ENCODE measurements at places on chromosomes 2 and 18.

- no peak for DNase-seq
Observed at GRCh38 chr2:113079131-113079530, 11.4 kb downstream of the IL1F10 start.

- no peak for DNase-seq
Observed at GRCh38 chr18:11985586-11985985, 4.3 kb downstream of the IMPA2 start.

GRCh38 chr18:67385455-67385854, 131.1 kb downstream of the DSEL start:
- DNase-seq, result no peak

GRCh38 chr2:157053876-157054275, 203.6 kb upstream of the GALNT5 start:
- no peak for DNase-seq

GRCh38 chr2:74550231-74550630, 3.5 kb downstream of the LOXL3 start:
- no peak for DNase-seq

GRCh38 chr2:232927793-232928550, 57.9 kb downstream of the SNORC start:
- DNase-seq, result no peak

DNA sequence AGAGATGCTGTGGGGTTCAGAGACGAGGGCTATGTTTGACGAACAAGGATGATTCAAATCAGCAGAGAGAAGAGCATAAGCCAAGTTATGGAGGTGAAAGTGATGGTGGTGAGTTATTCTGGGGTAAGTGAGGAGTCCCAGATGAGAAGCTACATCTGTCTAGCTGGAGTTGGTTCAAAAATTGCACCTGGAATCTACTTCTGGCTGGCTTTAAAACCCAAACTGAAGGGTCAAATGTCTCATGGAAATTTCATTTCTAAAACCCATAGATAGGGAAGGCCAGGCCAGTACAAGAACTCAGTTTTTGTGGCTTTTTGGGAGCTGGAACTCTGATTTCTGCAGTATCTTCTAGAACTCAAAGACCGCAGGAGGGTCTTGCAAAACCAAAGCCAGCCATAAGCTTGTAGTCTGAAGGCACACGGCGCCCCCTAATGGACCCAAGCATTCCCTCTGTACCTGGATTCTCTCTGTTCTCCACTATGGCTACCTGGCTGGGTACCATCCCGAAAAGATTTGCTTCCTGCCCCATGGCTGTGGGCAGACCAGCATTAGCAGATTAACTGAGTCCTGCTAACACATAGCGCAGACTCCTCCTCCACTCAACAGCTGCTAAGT, 229.1 kb upstream of the SLC14A2 start:
- DNase-seq, result no peak

DNA sequence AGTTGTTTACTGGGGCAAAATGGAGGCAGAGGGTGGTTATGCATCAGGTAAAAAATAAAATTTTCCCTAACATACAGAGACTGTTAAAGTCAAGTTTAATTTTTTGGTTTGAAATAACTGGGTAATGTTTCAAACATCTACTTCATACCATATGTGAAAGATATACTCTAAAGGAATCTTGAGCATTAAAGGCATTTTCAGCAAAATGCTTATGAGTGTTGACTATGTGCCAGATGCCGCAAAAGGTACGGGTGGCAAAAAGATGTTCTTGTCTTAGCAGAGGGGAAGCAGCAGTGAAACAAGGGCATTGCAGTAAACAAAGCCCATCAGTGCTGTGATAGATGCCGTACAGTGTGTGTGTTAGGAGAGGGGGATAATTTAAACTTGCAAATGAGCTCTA, 263.1 kb upstream of the ID2 start:
- DNase-seq, result no peak

DNA sequence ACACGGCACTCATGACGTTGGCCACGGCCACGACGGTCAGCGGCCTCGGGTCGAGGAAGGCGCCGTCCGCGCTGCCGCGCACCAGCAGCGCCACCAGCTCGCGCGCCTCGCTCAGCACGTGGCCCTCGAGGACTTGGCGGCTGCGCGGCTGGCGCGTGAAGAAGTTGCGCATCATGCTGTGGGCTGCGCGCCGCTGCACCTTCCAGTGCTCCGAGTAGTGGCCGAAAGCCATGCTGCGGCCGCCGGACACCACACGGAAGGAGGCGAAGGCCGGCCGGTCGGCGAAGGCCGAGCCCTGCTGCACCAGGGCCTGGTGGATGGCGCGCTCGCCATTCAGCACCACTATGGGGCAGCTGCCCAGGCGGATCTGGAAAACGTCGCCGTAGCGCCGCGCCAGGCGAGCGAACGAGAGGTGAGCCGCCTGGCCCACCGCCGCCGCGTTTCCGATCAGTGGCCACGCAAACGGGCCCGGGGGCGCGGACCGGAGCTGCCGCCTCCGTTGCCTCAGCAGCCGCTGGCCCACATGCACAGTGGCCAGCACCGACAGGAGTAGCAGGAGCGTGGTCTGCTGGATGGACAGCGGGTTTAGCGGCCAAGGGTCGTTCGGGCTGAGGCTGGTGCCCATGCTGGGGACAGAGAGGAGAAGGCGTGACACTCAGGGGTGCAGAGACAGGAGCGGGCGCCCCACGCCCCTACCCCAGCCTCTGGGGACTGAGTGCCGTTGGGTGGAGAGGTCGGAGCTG, 1.0 kb downstream of the CYP1B1 start:
- DNase-seq, result no peak

GRCh38 chr2:9033385-9034168, 30.1 kb upstream of the MBOAT2 start:
- DNase-seq, result no peak

DNA sequence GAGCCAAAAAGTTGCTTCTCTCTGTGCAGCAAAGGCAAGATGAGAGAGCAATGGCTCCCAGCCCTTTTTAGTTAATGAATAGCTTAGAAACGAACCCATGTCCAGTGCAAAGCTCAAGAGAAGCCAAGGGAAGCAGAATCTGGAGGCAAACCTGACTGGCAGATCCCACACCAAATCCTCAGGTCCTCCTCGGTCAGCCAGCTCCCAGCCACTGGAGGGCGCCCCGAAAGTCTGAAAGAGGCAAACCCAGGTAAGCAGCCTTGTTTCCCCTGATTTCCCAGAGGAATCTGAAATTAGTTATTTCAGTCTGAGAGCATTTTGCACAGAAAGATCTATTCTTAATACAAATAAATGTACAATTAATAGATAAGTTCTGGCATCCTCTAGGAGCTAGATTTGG, 71.3 kb upstream of the PID1 start:
- no peak for DNase-seq

DNA sequence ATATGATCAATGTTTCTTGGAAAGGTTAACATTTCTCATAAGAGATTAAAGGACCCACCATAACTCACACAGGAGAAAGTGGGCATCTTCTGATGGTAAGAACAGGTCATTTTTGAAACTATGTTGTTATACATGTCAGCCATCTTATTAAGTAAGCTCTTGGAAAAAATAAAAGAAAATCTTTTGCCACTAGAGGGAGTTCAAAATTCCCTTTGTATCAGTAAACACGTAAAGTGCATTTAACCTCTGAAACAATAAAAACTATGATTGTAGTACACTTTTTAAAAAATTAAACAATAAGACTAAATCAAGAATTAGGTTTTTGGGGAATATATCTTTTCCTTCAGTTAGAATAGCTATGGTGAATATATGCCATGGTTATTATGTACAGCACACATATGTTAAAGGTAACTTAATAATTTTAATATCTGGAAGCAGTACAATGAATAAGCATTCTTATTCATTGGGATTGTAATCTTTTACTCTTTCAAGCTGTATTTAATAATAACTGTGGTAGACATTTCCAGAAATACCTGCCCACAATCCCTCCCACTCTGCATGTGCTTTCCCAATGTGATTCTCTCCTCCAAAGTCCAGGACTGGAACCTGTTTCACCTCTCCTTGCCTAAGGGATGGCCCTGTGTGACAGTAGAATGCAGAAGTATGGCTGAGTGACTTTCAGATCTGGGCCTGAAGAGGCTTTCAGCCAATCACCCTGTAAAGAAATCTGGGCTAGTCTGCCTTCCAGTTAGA, 64.2 kb downstream of the RBMS1 start:
- no peak for DNase-seq

GRCh38 chr2:43737097-43737854, 36.6 kb upstream of the DYNC2LI1 start:
- DNase-seq, result no peak

DNA sequence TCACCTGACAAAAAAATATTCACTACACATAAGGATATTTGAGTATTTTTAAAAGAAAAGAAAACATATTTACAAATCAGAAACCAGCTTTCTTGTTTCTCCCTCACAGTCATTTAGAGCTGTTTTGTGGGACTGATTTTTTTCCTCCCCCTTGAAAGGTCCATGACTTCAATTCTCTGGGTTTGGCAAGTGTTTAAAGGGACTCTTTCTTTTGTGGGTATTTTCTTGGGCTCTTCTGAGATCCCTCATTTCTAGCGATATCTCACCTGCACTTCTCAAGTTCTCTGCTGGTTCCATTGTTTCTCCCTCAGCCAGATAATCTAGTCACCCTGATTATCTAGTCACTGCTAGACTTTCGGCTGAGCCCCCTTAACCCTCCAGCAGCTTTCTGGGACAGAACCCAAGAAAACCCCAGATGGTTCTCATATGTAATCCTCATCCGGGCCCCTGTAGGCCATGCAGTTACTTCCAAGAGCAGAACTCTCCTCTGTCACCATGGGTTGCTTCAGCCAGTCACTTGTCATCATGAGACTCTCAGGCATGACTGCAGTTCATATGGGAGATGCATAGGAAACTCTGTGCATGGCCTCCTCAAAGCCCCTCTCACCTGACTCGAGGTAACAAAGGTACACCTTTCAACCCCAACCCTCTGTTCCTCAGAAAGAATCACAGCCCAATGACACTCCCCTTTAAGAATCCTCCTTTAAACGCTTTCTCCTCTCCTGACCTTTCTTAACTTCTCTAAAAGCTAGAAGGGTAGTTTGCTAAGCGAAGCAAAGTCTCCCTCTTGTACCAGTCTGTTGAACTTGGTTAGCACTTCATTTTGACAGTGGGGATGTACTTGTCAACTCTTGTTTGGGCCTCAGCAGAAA, 36.7 kb upstream of the ITGA4 start:
- no peak for DNase-seq

DNA sequence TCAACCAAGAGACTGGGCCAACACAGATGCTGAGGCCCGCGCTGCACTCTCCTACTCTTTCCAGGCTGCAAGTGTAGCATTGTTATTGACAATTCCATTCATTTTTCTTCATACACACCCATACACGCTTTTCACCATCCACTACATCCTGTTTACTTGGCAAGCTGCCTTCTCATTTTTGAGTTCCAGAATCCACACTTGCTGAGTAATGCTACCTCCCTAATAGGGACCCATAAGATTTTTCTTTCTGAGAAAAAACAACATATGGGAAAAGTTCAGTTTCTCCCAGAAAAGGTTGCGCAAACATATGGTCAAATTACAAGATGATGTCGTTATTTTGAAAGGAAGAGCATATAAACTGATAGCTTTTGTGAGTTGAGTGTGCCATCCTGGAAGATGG, 3.3 kb upstream of the NETO1 start:
- DNase-seq, result peak; percentile 41

GRCh38 chr2:159738509-159739390, 26.4 kb downstream of the MARCHF7 start:
- DNase-seq, result no peak

DNA sequence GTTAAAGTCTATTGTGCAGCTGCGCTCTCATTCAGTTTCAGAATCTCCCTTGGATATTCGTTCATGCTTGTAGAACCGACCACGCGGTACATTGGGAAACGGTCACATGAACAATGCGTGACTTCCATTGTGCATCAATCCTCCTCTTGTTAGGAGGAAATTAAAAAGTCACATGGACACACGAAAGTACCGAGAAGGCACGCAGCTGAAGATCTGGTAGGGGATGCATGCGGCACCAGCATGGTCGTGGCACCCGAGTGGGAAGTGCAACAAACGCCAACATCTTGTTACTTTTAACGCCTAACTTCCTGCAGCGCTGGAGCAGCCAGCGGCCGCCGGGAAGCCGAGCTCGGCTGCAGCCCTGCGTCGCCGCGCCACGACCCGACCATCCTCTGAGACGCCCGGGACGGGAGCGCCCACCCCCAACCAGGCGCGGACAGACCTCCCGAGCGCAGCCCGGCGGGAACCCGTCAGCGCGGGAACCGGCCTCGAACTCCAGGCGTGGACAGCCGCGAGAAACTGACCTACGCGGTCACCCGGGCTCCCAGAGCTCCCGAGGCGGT, 412 bp downstream of the OSBPL1A start:
- peak; percentile 39 for DNase-seq

GRCh38 chr18:76903386-76903785, 81.0 kb downstream of the ZNF236 start:
- DNase-seq, result no peak

- no peak for DNase-seq
Observed at GRCh38 chr18:54835944-54836343, 7.7 kb downstream of the RAB27B start.
